ENCODE measurements at places on chromosomes 4 and X.
A peak's percentile ranks its signal among the peaks of the same experiment; 100 is the strongest.

DNA sequence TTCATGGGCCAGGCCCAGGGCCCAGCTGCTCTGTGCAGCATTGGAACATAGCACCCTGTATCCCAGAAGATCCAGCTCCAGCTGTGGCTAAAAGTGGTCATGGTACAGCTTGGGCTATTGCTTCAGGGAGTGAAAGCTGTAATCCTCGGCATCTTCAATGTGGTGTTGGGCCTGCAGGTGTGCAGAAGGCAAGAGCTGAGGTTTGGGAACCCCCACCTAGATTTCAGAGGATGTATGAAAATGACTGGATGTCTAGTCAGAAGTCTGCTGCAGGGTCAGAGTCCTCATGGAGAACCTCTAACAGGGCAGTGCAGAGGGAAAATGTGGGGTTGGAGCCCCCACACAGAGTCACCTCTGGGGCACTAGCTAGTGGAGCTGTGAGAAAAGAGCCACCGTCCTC is 341.7 kb downstream of the PPP3CA start:
- no peak for DNase-seq

DNA sequence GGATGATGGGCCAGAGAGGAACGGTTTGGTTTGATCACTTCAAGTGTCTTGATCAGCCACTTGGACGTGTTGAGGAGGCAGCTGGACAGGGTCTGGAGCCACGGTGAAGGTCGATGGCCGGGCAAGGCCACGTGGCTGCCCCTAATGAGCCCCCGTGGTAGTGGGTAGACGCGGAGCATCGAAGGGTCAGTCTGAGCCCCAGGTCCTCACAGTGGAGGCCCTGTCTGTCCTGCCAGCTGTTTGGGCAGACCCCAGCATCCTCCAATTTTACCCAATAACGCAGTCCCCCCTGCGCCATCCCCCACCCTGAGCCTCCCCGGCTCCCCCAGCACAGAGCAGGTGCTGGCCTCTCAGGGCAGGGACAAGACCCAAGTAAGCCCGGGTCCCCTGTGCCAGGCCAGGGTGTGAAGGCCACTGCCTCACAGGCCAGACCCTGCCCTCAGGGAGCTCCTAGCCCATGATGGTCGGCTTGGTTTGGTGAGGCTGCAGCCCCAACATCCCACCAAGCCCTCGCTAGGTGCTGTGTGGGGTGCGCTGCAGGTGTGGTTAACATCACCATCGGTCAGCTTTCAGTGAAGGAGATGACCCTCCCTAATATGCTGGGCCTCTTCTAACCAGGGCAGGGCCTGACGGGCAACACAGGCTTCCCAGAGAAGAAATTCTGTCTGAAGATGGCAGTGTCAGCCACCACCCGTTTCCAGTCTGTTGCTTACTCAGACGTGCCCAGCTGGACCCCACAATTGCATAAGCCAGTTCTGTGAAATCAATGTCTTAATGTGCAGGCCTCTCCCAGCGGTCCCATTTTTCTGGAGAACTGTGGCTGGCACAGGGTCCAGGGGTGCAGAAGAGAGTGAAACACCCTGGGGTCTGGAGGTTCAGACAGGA is 40.5 kb upstream of the NKX1-1 start:
- DNase-seq, result no peak

DNA sequence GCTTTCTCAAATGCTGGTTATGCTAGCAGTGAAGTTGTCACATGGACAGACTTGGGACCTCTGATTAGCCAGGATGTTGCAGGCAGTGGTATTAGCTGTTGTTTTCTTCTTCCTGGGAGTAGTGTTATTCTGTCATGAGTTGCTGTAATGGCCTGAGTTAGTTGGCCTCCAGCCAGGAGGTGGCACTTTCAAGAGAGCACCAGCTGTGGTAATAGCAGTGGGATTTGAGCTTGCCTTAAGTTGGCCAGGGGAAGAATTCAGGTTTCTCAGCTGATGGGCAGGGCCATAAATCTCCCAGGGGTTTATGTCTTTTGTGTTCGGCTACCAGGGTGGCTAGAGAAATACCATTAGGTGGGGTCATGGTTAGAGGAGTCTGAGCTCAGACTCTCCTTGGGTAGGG is 132.6 kb downstream of the GLUD2 start:
- no peak for DNase-seq

DNA sequence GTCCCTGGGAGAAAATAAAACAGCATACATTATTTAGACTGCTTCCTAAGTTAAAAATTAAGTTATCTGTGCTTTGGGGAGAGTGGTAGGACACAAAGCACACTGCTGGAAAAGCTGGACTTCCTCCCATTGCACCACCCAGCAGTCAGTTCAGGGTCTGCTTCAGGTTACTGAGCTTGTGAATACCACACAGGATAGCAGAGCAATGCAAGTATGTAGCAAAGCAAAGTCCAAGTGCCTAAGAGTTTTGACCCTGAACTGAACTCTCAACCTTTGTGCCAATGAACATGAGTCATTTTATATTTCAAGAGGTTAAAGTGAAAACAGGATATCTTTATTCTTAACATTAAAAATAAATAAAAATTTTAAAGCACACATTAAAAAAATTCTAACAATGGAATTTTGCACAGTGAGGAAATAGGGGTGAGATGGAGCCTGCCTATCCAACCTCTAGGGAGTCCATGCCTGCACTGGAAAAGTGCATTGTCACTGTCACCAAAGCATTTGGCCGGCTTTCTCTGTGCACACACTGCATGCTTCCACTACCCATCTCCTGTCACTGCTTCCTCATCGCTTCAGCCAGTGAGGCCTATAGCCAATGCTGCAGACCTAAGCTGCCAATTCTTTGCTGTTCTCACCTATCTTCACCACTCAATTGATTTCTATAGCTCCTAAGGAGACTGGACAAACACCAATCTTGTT is 50.9 kb downstream of the ABCG2 start:
- DNase-seq, result peak; percentile 7

- DNase-seq, result no peak
Observed at GRCh38 chr4:77845929-77846328, 16.7 kb upstream of the MRPL1 start.

GRCh38 chrX:104112326-104112951 is at the start of gene ZCCHC18:
TSS of gene ZCCHC18 (plus strand) at chrX:104112523. CDS start at chrX:104114112, 1,589 bp downstream.
- peak; percentile 20 for DNase-seq

- no peak for DNase-seq
Observed at GRCh38 chr4:118817178-118817930, 18.6 kb downstream of the SEC24D start.

DNA sequence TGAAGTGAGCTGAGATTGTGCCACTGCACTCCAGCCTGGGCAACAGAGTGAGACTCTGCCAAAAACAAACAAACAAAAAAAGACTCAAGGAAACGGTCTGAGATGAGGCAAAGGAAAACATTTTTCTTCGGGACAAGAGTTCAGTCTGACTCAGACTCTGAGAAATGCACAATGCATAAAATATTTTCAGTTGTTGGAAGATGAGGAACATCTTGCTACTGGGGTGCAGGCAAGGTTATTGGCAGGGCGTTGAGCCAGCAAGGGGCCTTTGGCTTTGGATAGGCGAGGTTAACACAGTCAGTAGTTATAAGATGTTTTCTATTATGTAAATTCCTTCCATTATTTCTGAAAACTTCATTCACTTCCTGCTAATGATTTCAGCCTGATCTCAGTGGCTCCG is 96.1 kb upstream of the VCX start:
- DNase-seq, result peak; percentile 71

GRCh38 chr4:91916219-91916618 is 387.5 kb upstream of the GRID2 start:
- no peak for DNase-seq

DNA sequence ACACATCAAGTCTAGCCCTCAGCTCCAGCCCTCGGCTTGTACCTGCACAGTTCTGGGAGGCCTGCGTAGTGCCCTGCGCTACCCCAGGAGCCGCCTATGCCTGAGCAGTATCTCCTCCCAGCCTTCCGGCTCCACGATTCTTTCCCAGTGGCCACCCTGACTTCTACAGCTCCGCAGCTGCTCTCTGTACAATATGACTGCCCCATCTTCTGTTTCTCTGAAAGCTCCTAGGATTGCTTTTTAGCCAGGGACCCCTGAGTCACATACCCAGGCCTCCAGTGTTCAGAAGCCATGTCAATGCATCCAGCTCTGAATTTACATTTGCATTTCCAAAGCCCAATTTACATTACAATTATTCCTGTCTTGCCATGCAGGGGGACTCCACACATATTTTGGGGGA is 135.5 kb downstream of the PJA1 start:
- DNase-seq, result no peak

GRCh38 chrX:69995362-69996112 is 54.2 kb downstream of the AWAT2 start:
- no peak for DNase-seq
